BJ (cell line): ENCODE measurements at places on chromosomes 6 and 20.

DNA sequence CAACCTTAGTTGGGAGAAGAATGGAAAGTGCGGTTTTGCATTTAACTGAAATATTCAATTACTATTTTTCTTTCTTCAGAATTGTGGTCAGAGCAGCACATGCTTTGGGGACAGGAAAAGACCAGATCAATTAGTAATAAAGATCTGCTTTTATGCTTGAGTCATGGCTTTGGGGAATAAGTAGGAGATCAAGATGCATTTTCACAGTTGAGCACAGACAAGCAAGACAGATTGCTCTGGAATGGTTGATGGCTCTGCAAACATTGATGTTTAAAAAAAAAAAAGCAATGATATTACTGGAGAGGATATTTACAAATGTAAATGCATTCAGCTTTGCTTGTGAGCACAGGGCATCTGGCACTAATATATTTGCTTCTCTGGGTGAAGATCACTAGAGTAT is 224.4 kb upstream of the SASH1 start:
- DNase-seq, result no peak

DNA sequence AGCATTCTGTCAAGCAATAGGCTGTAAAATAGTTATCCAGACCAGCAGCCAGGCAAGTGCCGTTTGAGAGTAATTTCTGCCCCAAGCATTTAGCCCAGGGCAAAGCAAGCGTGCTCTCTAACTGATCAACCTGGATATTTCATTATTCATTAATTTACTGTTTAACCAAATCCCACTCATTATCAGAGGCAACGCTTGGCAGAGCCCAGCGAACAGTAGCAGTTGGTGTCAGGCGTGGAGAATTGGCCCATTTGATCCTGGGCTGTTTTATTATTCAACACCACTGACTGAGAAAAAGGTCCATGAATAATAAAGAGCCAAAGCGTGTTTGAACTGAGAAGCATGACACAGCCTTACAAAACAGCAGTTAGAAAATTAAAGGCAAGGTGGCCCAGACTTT is 35.3 kb downstream of the TFAP2B start:
- no peak for DNase-seq

DNA sequence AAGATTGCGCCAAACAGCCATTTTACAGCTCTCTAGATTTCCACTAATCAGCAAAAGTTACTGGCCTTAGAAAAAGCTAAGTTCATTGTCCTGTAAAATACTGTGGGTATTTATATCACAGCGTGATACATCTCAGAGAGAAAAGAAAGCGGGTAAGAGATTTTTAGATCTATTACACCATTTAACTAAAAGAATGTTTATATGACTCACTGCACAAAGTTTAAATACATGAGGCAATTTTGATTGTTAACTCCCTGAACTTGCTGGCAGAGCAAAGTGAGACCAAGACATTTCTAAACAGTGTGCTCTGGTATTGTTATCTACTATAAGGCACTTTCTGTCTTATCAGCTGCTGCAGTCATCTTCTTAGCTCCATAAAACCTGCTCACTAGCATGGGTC is 314.3 kb downstream of the EPHA7 start:
- DNase-seq, result no peak

DNA sequence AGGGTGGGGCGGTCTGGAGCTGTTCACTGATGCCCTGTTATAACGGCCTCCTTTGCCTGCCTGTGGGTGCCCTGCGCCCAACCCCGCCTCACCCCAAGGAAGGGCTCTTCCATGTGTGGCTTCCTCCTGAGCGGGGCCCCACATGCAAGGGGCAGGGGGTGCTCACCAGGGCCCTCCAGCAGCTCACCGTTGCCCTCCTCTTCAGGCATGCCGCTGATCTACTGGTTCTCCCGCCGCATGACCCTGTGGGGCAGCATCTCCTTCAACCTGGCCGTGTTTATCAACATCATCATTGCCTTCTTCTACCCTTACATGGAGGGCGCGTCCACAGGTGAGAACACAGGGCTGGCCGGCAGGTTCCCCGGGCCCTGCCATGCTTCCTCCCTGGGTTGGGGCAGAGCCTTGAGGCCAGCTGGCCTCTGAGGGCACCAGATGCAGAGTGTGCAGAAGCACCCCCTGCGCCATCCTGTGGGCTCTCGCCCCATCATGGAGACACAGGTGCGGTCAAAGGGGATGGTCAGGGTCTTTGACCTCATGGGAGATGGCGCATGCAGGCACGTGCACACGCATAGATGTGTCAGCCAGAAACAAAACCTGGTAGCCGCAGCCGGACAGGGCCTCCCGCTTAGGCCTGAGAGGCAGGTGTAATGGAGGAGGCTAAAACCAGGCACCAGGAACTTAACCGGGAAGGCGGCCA is 22.9 kb downstream of the UQCC2 start:
- DNase-seq, result no peak

- DNase-seq, result no peak
Observed at GRCh38 chr6:159941286-159942113, 27.4 kb upstream of the IGF2R start.

DNA sequence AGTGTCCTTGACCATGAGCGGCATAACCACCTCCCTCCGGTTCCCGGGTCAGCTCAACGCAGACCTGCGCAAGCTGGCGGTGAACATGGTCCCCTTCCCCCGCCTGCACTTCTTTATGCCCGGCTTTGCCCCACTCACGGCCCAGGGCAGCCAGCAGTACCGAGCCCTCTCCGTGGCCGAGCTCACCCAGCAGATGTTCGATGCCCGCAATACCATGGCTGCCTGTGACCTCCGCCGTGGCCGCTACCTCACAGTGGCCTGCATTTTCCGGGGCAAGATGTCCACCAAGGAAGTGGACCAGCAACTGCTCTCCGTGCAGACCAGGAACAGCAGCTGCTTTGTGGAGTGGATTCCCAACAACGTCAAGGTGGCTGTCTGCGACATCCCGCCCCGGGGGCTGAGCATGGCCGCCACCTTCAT is 4.9 kb downstream of the TUBB1 start:
- DNase-seq, result no peak
